ENCODE measurements at places on chromosomes 16 and 17.

- DNase-seq: no peak
Observed at GRCh38 chr16:20866801-20867200, 33.4 kb downstream of the DCUN1D3 start.

DNA sequence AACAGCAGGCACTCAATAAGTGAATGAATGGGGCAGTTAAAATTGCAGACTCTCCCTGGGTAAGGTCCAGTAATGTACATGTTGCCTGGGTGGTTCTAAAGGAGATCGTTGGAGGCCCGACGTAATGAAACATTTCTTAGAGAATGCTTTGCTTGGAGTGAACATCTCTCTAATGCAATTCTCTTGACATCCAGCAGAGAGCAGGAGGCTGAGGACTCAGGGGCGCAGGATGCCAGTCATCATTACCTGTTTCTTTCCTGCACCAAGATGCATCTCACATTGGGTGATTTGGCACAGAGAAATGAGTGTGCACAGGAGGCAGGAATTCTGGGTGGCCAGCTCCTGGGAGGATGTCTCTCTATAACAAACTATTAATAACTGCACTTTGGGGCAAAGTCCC, 130.3 kb upstream of the RBBP6 start:
- DNase-seq: no peak

- no peak for DNase-seq
Observed at GRCh38 chr16:411576-412265, 10.0 kb downstream of the DECR2 start.

GRCh38 chr16:85899444-85899843, 482 bp downstream of the IRF8 start:
- no peak for DNase-seq

GRCh38 chr16:14489460-14489859, 140.6 kb downstream of the PARN start:
- no peak for DNase-seq

All from effector memory CD8-positive, alpha-beta T cell (primary cell).